ENCODE measurements at places on chromosomes 1 and 21.

DNA sequence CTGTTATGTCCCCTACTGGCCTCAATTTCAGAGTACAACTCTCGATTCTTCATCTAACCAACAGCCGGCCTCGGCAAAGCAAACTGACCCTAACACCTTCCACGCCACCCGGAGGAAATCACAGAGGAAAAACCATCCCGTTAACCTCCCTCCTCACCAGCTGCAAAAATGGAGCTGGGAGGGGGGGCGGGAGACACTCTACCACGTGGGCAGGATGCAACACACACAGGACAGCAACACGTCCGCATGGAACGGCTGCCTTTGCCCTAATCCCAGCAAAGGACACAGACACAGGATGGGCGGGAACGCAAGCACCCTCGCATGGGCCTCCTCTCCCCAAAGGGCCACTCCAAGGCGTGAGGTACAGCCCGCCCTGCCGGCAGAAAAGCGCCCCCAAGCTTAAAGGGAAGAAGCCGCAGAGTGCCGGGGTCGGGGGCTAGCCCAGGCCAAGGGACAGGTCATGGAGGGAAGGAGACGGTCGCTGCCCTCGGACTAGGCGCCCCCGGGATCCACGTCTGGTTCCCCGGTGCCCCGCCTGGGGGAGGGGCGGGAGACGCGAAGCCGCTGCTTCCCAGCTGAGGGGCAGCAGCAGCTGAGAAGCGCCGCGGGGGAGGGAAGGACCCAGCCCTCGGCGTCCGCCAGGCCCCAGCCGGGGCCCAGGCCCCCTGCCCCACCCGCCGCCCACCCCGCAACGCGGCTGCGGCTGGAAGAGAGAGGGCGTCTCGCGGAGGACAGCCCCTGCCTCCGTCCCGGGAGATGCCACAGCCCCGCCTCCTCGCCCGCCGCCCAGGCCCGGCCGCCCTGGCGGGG lies 590 bp downstream of the FOXJ3 start:
- DNase-seq, result peak; percentile 36

GRCh38 chr1:44828841-44829440 lies 14.1 kb downstream of the PTCH2 start:
- no peak for DNase-seq

DNA sequence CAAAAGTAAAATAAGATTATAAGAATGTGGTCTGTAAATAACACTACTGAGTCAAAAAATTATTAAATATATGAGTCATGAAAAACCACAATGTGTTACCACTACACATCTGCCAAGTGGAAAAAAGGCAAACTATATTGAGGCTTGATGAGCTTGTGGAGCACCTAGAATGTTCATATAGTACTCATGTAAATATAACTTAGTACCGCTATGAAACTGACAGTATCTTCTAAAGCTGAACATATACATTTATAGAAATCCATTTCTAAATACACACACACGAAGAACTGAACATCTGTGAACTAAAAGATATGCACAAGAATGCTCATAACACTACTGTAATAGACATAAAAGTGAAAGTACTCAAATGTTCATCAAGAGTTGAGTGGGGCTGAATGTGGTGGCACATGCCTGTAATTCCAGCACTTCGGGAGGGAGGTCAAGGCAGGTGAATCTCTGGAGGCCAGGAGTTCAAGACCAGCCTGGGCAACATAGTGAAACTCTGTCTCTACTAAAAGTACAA lies 18.5 kb upstream of the GBP3 start:
- DNase-seq, result no peak

DNA sequence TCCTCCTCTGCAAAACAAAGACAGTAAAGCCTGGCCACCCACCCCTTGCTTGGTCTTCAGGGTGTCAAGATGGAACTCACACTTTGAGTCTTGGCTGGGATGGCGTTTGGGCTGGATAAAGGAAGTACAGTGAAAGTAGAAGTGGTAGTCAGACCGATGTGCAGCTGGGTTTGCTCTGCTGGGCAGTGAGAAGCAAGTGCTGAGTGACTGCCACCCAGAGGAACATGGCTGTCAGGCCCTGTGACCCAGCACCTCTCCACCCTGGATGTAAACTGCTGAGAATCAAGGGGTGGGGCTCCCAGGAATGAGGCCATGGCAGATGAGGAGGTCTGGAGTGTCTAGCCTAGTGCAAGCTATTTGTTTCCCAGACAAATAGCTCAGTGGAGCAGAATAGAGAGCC lies 51.2 kb downstream of the POFUT2 start:
- DNase-seq, result no peak

DNA sequence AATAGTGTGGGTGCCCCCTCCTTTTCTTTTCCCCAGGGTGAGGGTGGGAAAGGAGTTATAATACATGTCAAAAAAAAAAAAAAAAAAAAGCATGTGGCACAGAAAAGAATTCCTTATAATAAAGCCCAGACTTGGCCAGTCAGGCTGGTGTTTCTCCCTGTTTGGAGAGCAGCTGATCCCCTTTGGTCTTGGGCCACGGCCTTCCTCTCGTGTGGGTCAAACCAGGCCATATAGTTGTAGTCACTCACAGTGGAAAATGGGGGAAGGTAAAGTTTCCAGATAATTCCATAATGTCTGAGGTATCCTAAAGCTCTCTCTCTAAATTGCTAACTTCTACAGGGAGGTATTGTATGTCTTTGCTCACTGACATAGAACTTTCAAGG lies 22.0 kb downstream of the CLIC6 start:
- no peak for DNase-seq

DNA sequence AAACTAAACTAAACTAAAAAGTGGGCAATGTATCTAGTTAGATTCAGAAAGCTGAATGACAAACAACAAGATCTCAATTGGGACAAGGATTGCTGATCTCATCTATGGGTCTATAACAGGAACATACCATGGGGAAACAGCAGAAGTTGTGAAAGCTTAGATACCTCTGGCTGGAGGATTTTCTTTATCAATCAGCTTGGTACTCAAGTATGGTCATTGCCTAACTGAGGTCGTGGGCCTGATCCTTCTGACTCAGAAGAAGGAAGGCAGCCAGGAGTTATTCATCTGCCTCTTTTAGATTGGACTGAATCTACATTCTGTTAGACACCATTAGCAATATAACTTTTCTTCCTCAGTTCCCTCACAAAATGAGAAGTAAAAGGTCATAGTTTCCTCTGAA lies 39.7 kb downstream of the DNTTIP2 start:
- no peak for DNase-seq

- no peak for DNase-seq
Measured at GRCh38 chr21:34914239-34914638, 134.9 kb downstream of the RUNX1 start.

GRCh38 chr21:35476621-35477395 lies 427.7 kb upstream of the RUNX1 start:
- DNase-seq, result no peak

DNA sequence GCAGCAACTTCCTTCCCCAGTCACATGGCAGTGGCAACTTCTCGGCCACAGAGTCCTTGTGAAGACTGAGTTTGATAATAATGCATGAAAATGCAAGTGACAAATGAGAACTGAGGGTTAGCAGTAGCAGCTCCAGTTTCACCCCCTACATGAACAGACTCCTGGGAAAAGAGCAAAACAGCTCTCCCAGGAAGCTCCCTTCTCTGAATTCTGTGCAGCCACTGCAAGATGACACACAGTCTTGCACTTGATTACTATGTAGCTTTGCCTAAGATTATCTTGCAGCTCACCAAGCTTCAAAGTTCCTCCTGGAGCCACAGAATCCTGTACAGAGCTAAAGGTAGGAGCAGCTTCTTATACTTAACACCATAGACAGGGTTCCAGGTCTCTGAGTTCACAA lies 4.7 kb downstream of the PGBD5 start:
- no peak for DNase-seq
